NCI-H1105 (cell line): ENCODE measurements at places on chromosomes 2 and 18.

DNA sequence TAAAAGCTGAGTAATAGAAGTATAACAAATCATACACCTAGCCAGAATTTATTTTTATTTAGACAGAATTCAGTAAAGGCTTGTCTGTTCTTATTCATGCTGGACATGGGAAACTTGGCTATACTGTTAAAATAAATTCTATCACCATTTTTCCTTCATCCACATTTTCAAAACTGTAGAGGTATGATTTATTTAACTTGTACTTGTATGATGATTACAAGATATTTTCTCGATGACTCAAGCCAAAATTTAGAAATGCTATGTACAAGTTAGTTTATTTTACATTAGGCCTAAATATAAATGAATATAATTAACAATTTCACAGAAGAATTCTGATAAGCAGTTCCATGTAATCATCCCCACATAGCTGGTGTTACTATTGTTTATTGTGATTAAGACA, 194.8 kb upstream of the DOK6 start:
- no peak for DNase-seq

DNA sequence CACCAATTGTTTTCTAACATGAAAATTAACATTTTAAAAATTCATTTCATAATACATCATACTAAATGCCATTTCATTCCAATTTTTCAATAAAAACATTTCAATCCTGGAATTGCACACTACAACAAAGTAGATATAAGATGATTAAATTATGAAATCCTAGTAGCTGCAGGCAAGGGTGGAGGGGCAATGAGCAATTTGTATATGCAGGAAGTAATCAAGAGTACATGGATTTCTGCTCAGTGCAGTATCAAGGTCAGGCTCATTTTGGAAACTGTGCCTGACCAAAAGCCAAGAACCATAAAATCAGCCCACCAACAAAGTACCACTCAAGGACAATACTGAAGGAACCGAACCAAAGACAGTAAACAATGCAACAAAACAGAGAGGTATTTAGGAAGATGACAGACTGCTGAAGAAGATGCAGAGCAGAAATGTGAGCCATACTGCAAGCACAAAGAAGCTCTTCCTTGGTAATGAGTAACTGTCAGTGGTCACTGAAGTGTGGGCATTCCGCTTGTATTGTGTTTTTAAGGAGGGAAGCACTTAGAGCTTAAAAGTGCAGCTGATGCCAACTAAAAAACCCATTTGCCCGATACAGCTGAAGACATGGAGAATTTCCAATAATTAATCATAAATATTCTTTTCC, 34.5 kb upstream of the DSEL start:
- no peak for DNase-seq

- peak; percentile 17 for DNase-seq
These were observed 191.9 kb downstream of the MYO3B start for GRCh38 chr2:170369894-170370293.

DNA sequence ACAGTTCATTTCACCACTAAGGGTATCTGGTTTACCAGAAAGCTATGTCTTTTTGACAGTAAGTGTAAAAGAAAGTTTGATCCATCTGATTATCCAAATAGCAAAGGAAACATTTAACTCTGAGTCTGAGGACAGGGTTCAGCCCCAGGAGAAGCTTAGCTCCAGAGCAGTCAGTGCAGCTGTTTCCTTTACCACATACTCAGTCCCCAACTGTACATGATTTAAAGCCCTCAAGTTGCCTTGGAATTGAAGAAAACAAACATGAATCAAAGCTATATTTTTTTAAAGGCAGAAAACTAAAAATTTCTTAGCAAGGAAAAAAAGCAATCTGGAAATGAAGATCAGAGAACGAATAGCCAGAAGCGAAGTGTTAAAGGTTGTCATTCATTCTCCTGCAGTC, 746.0 kb downstream of the METTL4 start:
- DNase-seq, result no peak

DNA sequence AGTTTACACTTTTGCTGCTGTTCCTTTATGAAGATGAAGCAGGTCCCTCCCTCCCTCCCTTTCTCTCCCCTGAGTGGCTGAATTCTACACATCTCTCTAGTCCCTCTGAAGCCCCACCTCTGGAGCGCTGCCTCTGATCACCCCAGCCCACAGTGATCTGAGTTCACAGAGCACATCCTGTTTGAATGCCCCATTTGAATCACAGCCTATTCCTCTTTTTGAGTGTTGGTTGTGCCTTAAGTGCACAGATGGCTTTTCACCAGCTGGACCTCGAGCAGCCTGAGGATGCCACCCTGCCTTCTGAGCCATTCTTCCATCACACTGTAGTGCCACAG, 87.1 kb downstream of the ITGB1BP1 start:
- DNase-seq, result peak; percentile 73

DNA sequence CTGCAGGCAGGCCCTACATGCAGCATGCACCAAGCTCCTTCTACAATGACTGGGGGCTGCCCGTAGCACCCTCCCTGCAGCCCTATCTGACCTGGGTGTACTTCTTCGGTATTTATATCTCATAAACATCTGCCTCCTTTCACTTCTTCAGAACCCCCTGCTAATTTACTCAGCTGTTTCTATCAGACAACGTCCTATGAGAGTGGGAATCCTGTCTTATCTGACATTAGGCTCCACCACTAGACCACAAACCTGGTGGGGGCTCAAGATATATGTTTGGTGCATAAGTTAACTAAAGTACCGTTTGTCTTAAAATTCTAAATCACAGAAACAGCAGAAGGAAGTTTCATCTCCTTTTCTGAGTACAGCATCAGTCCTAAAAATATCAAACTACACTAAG, 10.6 kb downstream of the HSBP1L1 start:
- no peak for DNase-seq

DNA sequence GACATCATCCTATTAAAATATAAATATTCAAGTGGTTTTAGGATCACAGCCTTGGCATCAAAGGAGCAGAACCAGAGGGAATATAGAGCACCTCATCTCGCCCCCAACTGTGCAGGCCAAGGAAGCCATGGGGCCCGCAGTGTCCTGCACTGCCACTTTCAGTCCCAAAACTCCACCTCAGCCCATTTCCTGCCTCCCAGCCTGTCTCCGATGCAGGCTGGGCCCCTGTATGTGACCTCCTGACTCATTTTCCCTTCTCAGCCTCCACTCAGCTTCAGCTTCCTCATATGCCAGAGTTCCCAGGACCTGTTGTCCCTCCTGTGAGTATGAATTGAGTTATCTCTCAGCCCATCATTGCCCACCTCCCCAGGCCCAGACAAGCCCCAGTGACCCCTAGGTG, 72.9 kb upstream of the GLI2 start:
- DNase-seq, result no peak

GRCh38 chr18:59799383-59800015, 100.3 kb upstream of the PMAIP1 start:
- no peak for DNase-seq

DNA sequence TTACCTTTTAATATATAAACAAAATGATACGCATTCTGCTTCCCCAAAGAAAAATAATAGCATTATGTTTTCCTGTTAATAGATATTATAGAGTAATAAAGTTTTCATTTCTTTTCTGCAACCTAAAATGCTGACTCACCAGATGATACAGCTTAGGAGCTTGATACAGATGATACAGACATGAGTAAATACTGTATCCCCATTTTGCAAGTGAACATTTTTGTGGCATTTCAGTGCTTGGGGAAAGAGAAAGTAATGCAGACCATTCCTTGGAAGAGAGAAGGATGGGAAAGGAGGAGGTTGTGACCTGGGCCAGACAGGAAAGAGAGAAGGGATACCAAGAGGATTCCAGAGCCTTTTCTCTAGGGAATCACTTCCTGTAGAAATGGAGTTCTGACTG, 97.5 kb upstream of the FSHR start:
- no peak for DNase-seq

- DNase-seq, result no peak
These were observed 421.0 kb downstream of the ZNF521 start for GRCh38 chr18:24930971-24931370.

DNA sequence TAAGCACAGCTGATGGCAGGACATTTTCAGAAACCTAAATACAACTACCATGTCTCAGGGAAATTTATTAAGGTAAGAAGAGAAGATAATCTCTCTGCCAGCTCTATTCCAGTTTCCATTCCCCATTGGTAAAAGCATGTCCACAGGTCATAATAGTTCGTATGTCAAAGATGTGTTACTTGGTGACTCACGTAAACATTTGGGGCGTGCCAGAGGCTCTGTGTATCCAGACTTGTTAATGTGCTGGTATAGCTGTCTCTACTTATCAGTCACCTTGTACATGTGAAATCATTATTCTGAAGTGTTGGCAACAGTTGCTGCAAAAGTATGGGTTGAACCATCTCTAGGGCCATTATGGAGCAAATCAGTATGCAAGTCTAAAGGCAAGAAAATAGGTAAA, 1345.1 kb downstream of the SUCLG1 start:
- DNase-seq, result no peak

DNA sequence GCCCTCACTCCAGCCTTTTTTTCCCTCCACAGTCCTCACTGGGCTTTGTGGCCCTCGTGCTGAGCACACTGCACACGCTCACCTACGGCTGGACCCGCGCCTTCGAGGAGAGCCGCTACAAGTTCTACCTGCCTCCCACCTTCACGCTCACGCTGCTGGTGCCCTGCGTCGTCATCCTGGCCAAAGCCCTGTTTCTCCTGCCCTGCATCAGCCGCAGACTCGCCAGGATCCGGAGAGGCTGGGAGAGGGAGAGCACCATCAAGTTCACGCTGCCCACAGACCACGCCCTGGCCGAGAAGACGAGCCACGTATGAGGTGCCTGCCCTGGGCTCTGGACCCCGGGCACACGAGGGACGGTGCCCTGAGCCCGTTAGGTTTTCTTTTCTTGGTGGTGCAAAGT, 39.4 kb downstream of the STEAP3 start:
- no peak for DNase-seq

GRCh38 chr2:236376566-236377244, 112.5 kb upstream of the ASB18 start:
- DNase-seq, result no peak

GRCh38 chr2:32356681-32357317, at the start of gene BIRC6:
Gene BIRC6, plus strand, starts transcription at chr2:32357023. Its CDS starts 139 bp downstream, at chr2:32357162.
- peak; percentile 92 for DNase-seq

GRCh38 chr2:160077912-160078810, 15.7 kb upstream of the PLA2R1 start:
- no peak for DNase-seq

DNA sequence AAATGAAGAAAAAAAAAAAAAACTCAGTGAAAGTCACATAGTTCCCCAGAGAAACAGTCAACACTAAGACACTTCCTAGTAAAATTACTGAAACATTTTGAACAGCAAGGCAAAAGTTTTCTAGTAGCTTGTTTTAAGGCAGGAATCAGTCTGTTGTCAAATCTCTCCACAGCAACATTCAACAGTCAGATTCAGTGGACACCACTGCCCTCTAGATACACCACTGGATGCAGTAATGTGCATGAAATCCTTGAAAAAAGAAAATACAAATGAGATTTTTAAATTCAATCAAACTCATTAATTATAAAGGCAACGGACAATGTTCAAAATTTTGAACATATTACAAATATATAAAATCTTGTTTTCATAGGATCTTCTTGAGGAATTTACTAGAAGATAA, 46.4 kb downstream of the GRB14 start:
- DNase-seq, result no peak

- peak; percentile 84 for DNase-seq
These were observed 67.8 kb upstream of the ARL4C start for GRCh38 chr2:234564699-234565098.

- no peak for DNase-seq
These were observed 32.9 kb downstream of the ZC3H15 start for GRCh38 chr2:186518945-186519344.

DNA sequence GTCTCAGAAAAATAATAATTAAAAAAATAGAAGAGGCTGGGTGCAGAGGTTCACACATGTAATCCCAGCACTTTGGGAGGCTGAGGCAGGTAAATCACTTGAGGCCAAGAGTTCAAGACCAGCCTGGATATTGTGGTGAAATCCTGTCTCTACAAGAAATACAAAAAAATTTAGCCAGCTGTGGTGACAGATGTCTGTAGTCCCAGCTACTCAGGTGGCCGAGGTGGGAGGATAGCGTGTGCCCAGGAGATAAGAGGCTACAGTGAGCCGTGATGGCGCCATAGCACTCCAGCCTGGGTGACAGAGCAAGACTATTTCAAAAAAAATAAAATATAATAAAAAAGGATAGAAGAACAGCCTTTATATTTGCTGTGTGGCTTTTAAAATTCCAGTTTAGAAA, 35.9 kb downstream of the SMC6 start:
- DNase-seq, result no peak
